ENCODE measurements at places on chromosomes 3 and 15. TPM values are rescaled to one million over a fixed set of nuclear protein-coding genes. Genes with fewer than 3 reads are reported as not detected.
A peak's percentile ranks its signal among the peaks of the same experiment; 100 is the strongest.

DNA sequence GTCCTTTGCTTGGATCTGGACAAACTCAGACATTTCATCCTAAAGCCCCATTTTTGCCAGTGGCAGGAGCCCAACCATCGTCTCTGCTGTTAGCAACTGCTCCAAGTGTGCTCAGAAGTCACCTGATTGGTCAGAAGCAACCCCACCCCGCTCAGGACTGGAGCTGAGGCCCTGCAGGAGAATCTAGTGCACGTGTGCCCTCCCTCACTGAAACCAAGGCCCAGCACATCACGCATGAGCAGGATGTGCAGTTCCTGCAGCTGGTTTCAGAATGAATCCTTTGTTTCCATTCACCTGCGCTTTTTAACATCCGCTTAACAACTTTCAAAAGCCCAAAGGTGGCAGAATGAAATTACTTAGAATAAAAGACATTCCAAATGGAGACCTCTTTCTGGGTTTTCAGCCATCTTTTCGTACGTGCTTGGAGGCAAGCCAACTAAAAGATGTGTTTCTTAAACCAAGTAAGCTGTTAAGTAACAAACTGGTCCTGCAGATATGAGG, 81.2 kb downstream of the SRGAP3 start:
- DNase-seq = no peak

DNA sequence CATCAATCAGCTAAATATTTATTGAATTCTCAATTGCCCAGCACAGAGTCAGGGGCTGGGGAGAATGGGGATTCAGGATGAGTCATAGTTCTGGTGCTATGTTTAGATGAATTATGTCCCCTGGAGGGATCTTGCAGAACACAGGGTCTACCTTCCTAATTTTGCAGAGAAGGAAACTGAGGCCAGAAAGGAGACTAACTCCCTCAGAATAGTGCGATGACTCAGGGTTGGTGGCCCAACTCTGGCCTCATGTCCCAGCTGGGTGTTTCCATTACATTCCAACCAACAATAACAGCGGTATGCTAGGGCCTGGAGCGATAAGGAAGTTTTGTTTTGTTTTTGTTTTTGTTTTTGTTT, 270.9 kb downstream of the TLE3 start:
- DNase-seq = no peak

DNA sequence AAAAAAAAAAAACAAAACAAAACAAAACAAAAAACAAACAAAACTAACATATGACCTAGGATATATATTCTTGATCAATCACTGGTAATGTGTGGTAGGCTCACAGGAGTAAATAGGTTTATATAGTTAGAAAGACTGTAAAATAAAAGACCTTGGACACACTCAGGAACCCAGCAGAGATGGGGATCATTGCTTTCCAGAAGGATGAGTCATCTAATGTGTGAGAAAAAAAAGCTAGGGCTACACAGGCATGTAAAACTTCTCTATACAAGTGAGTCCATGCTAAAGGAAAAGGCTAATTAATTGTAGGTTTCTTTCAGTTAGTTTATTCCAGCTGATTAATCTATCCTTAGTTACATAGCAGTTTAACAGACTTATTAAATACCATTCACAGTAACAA, 710.3 kb upstream of the ARPP21 start:
- no peak for DNase-seq

DNA sequence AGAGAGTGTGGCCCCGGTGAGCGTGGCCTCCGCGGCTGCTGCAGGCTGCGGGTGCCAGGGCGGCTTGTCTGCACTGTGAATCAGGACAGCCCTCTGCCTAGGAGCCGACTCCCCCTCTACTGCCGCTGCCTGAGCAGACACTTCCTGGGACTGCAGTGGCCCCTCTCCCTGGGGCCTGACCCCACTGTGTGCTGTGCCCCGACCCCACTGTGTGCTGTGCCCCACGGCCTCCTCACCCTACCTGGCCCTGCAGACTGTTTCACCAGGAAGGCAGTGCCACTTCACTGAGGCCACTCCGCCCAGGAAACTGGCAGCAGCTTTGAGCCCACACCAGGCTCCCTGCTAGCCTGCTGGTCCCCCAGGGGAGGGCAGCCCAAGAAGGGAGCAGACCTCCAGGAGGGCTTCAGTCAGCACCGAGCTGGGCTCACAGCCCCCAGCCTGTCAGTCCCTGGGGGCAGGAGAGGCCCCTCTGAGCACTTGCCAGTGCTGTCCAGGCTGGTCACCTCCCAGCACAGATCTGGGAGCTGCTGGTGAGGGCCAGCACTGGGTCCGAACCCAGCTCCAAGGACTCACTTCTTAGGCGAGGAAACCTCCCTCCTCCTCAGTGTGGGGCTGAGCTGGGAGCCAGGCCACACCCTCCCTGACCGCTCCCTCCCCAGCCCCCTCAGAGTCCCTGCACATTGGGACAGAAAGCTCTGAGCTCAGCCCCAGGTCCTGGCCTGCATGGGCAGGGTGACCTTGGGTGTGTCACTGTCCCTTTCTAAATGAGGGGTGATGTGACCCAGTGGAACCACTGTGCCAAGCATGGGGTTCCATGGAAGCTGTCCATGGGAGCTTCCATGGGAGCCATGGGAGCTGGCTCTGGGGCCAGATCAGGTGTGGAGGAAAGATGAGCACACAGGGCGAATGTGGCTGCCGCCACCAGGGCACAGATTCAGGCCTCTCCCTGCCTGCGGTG, 56.8 kb downstream of the DNAJB8 start:
- DNase-seq = no peak

Gene RAD51
- 0.88 TPM for total RNA-seq

DNA sequence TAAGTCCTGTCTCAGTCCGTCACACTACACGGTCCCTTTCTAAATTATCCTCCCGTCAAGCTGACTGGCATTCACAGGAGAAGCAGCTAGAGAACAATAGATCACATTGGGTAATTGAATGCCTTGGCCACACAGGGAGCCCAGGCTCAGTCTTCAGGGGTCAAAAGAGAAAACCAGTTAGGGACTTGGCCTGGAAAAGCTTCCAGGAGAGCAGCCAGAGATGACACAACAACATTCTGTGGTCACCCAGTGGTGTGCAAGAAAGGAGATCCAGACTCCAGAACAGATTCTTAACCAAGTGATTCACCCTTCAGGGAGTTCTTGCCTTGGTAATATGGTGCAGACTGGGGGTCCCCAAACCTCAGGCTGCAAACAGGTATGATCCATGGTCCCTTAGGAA, 15.9 kb downstream of the ARHGAP31 start:
- no peak for DNase-seq

Gene HGD
- 0.49 TPM for total RNA-seq

GRCh38 chr3:49841126-49841696, 15.2 kb downstream of the TRAIP start:
- DNase-seq = no peak

- DNase-seq = no peak
Observed at GRCh38 chr3:117786349-117786748, 1076.8 kb downstream of the TUSC7 start.

GRCh38 chr3:64242435-64242834, 17.2 kb upstream of the PRICKLE2 start:
- peak; percentile 18 for DNase-seq

DNA sequence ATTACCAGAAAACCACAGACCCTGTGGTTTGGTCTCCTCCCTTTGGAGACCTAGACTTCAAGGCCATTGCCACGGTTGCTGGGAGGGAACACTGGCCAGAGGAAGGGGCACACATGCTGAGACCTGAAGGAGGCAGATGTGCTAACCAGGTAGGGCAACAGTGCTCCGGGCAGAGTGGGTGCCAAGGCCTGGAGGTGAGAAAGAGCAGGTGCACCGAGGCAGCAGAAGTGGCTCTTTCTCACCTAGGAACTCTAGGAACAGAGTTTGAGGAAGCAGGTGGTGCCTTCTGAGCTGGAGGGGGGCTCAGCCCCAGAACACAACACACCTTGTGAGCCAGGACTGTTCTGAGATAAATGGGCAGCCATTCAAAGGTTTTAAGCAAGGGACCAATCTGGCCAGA, 106.1 kb downstream of the MEGF11 start:
- no peak for DNase-seq

DNA sequence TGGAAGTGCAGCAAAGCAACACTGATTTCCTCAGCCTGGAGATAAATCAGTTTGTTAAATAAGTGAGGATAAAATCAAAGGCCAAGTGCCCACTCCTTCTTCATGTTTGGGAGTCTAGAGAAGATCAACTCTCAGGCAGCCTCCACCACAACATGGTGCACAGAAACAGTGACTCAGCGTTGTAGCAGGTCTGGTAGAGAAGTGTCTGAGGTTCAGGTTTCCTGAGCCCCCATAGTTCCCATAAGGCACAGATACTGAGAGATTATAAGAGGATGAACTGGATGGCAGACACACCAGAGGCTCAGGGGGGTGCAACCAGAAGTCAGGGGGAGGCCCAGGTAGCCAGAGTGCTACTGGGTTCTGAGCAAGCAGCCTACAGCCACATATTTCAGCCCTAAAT, 166.7 kb downstream of the FRMD5 start:
- no peak for DNase-seq

- no peak for DNase-seq
Observed at GRCh38 chr3:67044955-67045354, 46.8 kb downstream of the KBTBD8 start.

Gene KCNH8
- total RNA-seq = 0.05 TPM

DNA sequence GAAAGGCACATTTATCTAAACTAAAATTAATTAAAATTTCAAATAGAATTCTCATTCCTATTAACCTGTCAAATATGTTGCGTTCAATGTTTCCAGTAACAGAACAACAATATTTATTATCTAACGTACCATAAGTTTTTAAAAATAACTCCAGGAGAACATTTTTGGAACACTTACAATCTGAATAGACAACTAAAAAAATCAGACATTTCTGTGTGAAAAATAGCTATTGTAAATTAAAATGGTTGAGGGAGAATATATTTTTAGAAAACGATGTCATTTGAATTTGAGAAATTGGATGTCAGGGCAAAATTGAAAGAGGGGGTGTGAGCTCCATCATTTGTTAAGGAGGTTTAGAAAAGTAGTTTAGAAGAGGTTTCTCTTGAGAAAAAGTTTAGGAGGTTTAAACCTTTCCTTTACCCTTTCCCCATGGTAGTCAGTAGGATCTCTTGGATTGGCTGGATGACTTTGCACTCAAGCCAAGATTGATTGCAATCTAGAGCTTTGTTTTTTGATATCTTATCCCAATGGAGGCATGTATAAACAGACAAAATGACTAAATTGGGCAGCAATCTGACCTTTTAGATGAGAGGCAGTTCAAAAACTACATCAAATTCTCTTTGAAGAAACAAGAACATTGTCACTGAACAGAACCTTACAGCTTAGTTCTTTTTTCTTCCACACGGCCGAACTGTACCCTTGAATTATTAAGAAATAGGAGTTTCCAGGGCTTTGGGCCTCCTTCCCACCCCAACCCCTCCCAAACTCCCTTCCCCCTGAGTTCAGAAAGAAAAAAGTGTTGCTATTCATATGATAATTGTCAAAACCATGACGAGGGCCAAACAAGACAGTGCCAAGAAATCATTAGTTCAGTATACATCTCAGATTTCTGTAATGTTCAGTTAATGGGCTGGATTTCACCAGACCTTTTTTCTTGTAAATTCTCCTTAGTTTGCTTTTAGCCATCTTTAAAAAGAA, 79.7 kb upstream of the CDIN1 start:
- DNase-seq = no peak

- DNase-seq = no peak
Observed at GRCh38 chr3:38985581-38985980, 66.2 kb downstream of the SCN11A start.

DNA sequence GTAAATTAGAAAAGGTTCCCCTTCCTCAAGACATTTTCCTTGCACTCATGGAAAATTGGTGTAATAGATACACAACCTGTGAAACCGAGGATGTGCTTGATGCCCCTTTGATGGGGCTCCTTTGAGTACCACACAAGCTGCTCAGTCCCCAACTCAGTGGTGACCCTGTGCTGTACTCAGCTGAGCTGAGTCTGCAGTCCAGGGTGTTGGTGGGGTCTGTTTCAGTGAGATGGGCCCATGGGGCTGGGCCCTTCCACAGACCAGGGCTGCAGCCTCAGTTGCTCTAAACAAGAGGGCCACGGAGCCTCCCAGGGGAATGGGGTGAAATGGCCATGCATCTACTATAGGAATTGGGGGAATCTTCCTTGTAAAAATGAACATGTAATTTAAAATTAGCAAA, 39.3 kb downstream of the KY start:
- DNase-seq = no peak

Gene PRRT3
- total RNA-seq = 0.47 TPM

DNA sequence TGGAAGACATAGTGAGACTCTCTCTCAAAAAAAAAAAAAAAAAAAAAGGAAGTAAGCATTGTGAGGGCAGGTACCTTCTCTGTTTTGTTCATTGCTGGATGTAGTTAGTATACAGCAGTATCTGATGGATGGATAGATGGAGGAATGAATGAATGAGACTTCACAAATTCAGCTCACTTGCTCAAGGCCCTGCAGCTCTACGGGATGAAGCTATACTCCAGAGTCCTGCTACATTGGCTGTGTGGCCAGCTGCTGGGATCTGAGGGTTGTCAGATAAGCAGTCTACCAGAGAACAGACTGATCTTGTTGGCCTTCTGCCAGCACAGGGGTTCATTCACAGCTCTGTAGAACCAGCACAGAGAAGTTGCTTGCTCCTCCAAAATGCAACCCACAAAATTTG, 35.0 kb downstream of the MLH1 start:
- peak; percentile 70 for DNase-seq

Gene SSUH2
- total RNA-seq = 1.1 TPM

Gene MAGEL2
- not detected for total RNA-seq

GRCh38 chr3:62874711-62875557, at the start of gene CADPS:
TSS of gene CADPS (minus strand) at chr3:62875416. CDS start at chr3:62875029, 387 bp downstream.
- DNase-seq = peak; percentile 15

Gene CLEC3B
- total RNA-seq = 80.8 TPM

GRCh38 chr3:57919987-57920386, 88.2 kb upstream of the FLNB start:
- DNase-seq = no peak

DNA sequence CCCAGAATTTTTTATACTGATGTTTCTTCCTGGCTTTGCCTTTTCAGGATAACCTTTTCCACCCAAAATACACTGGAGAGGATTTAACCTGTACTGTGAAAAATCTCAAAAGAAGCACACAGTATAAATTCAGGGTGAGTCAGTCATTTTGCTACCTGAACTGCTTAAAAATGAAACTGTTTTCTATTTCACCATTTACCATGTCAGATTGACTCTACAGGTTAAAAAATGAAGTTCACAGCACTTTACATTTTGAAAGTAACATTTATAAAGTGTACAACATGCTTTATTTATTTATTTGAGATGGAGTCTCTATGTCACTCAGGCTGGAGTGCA, 115.2 kb downstream of the GHSR start:
- no peak for DNase-seq

GRCh38 chr15:101689901-101690300, 34.4 kb downstream of the TARS3 start:
- DNase-seq = no peak

GRCh38 chr3:122941228-122942206, 86.0 kb downstream of the SEMA5B start:
- no peak for DNase-seq

DNA sequence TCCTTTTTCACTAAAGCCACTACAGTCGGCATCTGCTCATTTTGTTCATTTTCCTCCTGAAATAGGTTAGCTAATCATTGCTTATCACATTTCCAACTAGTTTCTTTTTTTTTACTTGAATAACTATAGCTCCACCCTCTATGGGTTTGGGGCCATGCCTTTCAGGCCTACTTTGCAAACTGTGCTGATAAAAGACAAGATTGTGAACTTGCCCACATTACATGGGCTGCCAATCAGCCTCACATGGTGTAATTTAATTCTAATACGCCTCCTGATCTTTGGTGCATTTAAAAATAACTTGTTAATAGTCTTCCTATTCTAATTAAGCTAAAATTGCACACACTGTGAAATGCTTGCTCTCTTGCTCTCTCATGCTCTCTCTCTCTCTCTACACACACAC, 90.5 kb downstream of the TGFBR2 start:
- no peak for DNase-seq

- no peak for DNase-seq
Observed at GRCh38 chr3:63387568-63387967, 109.5 kb downstream of the SYNPR start.

Measured in left ventricle myocardium inferior (tissue), 1 donor.